Type B pancreatic cell (in vitro differentiated cells): ENCODE measurements at places on chromosomes 13 and 19. TPM values are rescaled to one million over a fixed set of nuclear protein-coding genes. Genes with fewer than 3 reads are reported as not detected.
A peak's percentile ranks its signal among the peaks of the same experiment; 100 is the strongest.

DNA sequence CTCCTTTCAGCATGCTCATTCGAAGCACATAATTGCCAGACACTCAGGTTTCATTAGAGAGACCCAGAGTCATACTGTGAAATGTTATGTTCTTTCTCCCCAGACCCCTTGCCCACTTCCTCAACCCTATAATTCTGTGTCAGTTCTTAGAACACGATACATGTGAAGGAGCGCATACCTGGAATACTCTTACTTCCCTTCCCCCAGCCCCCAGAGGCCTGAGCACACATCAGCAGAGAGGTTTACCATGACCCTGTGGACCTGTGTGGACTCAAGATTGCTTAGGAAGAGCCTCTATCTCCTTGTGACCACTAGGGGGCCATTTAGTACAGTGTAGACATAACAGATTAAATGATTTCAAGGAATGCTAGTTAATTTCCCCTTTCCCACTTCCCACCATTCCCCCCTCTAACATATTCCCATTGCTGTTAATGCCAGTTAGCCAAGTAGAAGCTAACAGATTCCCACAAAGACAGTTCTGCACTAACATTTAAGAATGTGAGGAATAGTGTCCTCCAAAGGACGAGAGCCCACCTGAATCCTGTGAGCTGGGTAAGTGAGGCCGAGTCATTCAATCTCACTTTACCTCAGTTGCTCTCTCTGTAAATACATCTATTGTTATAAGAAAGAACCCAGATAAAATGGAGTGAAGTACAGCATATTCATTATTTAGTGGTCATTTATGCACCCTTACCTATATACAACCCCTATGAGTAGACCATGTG, 154.2 kb upstream of the MAB21L1 start:
- DNase-seq, result no peak

- no peak for DNase-seq
Measured at GRCh38 chr13:99330942-99331341, 23.7 kb upstream of the GPR183 start.

GRCh38 chr19:34232566-34233481, 21.5 kb upstream of the GARRE1 start:
- DNase-seq, result no peak

DNA sequence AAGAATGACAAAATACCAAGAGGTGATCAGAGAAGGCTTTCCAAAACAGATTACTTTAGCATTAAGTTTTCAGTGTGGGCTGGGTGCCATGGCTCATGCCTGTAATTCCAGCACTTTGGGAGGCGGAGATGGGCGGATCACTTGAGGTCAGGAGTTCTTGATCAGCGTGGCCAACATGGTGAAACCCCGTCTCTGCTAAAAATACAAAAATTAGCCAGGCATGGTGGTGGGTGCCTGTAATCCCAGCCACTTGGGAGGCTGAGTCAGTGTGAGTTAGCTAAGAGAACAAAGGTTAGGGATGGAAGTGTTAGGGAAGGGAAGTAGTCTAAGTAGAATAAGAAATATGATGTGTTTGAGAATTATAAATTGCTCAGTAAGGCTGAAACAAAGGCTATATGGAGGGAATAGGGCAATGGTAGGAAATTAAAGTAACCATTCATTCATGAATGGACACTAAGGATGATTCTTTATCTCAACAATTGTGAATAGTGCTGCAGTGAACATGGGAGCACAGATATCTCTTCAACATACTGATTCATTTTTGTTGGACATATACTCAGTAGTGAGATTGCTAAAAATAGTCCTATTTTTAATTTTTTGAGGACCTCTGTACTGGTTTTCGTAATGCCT, 3.9 kb upstream of the RCBTB2 start:
- DNase-seq, result no peak

DNA sequence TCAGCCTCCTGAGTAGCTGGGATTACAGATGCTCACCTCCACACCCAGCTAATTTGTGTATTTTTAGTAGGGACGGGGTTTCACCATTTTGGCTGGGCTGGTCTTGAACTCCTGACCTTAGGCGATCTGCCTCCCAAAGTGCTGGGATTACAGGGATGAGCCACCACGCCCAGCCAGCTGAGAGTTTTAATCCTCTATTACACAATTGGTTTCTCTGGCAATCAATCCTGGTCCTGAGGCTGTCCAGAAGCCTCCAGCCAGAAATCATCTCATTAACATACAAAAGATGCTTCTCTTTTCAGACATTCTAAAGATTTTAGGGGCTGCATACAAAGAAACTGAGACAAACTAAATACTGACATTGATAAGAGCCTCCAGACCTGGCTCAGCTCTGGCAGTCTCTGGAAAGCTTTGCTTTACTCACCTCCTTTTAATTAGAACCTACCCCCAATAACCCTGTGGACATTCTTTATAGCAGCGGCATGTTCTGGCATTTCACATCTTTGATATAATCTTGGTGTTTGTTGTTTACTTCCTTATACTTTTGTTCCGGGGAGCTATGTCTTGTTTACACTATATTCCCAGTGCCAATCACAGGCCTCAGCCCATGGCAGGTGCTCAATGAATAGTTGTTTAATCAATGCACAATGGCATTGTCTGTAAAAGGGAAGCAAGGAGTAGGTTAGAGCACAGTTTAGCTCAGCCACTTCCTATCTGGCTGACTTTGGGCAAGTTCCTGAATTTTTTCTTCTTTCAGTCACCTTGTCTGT, 4.1 kb upstream of the ZNF724 start:
- no peak for DNase-seq

- no peak for DNase-seq
Measured at GRCh38 chr19:45474606-45475521, 7.1 kb downstream of the FOSB start.

- no peak for DNase-seq
Measured at GRCh38 chr13:41577436-41577835, 120.1 kb downstream of the RGCC start.

DNA sequence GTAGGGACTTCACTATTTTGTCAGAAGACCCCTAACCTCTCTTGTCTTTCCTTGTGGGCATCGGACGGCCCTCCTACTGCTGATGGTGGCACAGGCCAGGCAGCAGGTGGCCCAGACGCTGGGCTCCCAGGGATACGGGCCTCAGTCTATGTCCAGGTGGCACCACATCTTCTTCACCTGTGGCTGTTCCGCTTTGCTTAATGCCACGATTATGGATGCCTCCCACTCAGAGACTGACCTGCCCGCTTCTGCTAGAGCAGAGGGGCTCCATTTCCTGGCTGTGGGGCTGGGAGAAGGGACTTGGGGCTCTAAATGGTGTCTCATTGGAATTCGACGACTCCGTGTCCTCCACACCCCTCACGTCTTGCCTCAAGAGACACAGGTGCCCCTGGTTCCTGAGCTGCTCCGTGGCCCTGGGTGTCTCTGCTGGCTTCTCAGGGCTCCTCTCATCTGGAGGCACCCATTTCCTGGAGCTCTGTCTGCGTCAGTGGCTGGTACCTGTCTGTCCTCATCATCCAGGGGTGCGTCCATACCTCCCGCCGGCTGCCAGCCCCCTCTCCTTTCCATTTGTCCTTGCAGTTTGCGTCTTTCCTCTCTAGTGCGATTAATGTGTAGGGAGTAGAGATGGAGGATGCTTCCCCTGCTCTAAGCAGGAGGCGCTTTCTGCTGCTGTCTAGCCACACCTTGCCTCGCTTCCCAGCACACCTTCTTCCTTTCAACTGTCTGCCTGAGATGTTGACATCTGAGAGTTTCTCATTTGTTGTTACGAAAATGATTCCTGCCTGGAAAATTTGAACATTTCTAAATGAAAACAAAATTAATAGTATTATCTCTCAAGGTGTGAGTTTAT, 63.4 kb downstream of the TEX29 start:
- peak; percentile 51 for DNase-seq

Gene LILRA1
- not detected in 2 replicates for total RNA-seq

Gene FCER2
- not detected in 2 replicates for total RNA-seq

Gene CRX
- not detected in 2 replicates for total RNA-seq

Gene SWSAP1
- 2.7 and 4.3 TPM in 2 replicates for total RNA-seq

Gene B9D2
- 4.8 and 8.8 TPM in 2 replicates for total RNA-seq

Gene TNNT1
- 27.6 and 83.1 TPM in 2 replicates for total RNA-seq

GRCh38 chr13:23621316-23621645, 51.1 kb downstream of the TNFRSF19 start:
- DNase-seq, result no peak

Gene ZNF865
- total RNA-seq, result 14.6 and 16.2 TPM in 2 replicates

Gene ZNF610
- 15.5 and 18.0 TPM in 2 replicates for total RNA-seq

GRCh38 chr13:42873081-42873480, 91.7 kb downstream of the FAM216B start:
- no peak for DNase-seq

DNA sequence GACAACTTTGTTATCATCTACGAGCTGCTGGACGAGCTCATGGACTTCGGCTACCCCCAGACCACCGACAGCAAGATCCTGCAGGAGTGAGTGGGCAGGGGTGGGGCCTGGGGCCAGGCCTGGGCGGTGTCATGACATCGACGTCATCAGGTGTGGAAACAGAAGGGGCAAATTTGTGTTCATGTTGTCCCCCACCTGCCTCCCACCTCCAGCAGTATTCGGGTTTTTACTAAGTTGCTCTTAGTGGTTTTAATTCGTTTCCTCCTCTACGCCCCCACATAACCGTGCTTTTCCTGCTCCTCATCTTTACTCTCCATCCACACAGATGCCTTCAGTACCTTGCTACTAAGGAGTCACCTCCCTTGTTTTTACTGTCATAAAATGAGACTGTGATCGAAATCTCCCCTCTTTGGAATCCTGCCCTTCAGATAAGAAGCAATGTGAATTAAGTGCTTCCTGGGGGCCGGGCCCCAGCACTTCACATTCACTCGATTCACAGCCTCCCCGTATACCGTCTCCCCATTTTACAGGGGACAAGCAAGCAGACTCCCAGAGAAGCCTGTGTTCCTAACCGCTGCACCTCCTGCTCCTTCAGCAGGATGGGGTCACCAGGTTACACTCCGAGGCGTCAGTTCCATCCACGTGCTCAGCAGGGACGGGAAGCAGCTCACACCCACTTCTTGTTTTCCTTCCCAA, 10.5 kb downstream of the AP1M1 start:
- no peak for DNase-seq

GRCh38 chr13:28636069-28636468, 22.9 kb upstream of the POMP start:
- no peak for DNase-seq

DNA sequence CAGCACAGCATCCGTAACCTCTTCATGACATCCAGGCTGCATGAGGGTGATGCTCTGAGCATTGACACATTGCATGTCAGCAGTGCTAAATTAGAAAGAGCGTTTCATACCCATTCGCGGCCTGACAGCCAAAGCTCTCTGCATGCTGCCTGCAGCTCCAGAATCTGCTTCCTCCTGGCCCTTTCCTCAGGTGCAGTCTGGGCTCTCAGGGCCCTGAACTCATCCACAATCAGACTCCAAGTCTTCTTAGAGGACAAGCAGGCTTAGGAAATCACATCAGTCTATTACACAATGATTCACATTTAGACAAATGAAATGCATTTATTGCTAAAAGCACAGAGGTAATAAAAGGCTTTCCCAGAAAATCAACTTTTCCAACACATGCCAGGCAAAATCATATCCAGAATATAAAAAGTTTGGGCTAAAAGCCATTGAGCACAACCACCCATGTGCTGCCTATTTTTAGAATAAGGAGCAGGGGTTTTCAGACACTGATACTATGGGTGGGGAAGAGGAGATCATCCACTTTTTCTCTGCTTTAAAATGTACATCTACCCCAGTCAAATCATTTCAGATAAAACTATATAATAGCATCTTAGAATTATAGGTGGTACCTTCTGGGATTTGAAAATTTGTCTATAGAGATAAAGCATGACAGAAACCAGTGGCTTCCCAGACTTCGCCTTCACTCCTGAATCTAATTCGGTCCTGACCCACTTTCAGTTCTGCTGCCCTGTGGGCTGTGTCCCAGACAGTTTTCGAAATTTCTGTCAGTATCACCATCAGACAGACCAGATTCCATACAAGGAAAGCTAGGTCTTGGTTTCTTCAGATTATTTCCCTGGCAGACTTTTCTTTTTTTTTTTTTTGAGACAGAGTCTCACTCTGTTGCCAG, 109.3 kb downstream of the COL4A2 start:
- no peak for DNase-seq

Gene CDX2
- 11.3 and 31.8 TPM in 2 replicates for total RNA-seq

Gene SHC2
- 35.4 and 40.5 TPM in 2 replicates for total RNA-seq

Gene LGALS7
- 1.8 and 1.9 TPM in 2 replicates for total RNA-seq

Gene WIZ
- total RNA-seq, result 37.3 and 45.8 TPM in 2 replicates

GRCh38 chr13:29924482-29925350, 74.3 kb upstream of the UBL3 start:
- DNase-seq, result no peak

GRCh38 chr19:52219611-52220010, 29.8 kb downstream of the PPP2R1A start:
- no peak for DNase-seq

- no peak for DNase-seq
Measured at GRCh38 chr19:42311657-42312056, 1.5 kb upstream of the TMEM145 start.

Gene PRR22
- total RNA-seq, result 3.3 and 5.2 TPM in 2 replicates

Gene NANOS3
- total RNA-seq, result 0.69 and 2.8 TPM in 2 replicates

GRCh38 chr13:109180905-109181425, 551.6 kb downstream of the MYO16 start:
- DNase-seq, result no peak

Gene MCEMP1
- total RNA-seq, result not detected in 2 replicates

DNA sequence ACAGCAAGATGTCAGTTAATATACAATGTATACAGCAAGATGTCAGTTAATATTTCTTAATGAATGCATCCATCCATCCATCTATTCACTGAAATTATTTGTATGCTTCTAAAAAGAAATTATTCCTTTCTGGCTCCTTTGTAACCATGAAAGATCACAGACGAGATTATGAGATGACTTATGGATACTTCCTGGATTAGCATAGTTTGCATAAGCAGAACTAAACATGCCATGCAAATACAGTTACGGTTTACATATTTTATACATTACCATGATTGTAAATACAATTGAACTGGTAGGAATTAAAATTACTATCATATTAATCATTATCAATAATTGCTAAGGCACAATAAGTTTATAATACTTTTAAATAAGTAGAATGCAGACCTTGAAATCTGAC, 32.7 kb downstream of the NALCN start:
- DNase-seq, result no peak

- no peak for DNase-seq
Measured at GRCh38 chr19:3479177-3479833, 1.0 kb downstream of the SMIM24 start.

DNA sequence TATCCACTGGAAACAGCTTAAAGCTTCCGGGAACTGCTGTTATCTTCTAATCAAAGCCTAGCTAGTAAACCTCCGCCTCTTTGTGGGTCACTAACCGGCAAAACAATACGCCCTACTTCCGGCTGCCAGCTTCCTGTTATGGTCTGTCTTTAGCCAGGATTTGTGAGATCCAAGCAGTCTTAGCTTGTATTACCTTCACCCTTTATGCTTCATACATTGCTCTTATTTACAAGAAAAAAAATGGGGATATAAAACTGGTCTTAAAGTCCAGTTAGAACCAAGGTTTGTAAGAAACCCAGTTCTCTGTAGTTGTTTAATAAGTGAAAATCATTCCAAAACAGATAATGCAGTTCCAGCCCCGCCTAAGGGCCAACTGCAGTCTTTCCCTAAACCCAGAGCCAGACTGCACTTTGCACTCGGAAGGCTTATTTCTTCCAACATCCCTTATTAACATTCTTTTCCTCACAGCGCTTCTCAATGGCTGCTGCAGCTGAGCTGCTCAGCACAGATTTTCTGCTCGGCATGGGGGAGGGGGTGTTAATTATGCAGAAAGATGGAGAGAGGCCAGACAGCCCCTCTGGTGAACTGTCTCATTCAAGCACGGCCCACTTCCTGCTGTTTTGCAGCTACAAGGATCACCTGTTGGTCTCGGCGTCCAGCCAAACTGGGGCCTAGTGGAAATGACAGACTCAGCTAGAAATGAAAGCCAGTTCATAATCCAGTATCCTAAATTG, 368.4 kb downstream of the KLF12 start:
- DNase-seq, result peak; percentile 78

Gene ZNF723
- total RNA-seq, result not detected in 2 replicates

GRCh38 chr19:39497996-39498797, 550 bp upstream of the DLL3 start:
- peak; percentile 82 for DNase-seq

Gene ZNF177
- 4.1 and 10.6 TPM in 2 replicates for total RNA-seq
